ENCODE measurements at places on chromosomes 16 and 17.

DNA sequence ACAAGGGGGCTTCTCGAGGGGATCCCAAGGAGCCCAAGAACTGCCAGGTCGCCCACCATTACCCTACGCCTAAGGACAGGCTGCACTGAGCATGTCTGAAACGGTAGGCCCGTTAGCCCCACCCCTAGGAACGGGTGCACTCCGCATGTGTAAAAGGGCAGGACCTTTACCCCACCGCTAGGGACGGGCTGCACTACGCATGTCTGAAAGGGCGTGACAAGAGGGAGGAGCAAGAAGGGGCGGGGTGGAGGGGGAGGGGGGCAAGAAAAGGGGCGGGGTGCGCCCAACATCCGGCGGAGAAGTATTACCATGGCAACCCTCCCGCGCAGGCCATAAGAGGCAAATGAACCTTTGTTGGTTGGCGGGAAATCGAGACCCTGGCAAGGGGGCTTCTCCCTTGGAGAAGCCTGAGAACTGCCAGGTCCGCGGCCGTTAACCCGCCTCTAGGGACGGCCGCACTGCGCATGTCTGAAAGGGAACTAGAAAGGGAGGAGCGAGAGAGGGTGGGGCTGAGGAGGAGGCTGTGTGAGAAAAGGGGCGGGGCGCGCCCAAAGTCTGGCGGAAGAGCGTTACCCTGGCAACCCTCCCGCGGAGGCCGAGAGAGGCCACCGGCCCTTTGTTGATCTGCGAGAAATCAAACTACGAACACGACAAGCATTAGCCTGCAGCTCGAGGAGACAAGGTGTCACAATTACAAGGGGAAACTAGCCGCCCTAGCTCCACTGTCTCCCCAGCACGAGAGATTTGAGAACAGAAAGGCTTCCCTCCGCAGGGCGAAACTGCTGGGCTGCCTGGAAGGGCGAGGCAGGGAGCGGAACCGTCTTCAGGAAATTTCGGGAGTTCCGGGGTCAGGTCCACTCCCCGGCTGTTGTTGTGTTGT is 2046.8 kb downstream of the TP53TG3F start:
- DNase-seq: no peak

DNA sequence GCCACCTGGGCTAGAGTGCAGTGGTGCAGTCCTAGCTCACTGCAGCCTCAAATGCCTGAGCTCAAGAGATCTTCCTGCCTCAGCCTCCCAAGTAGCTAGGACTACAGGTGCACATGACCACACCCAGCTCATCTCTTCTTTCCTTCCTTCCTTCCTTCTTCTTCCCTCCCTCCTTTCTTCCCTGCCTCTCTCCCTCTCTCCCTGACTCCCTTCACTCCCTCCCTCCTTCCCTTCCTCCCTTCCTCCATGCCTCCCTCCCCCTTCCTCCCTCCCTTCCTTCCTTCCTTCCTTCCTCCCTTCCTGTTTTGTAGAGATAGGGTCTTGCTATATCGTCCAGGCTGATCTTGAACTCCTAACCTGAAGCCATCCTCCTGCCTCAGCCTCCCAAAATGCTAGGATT is 23.5 kb upstream of the USP36 start:
- DNase-seq: no peak

GRCh38 chr17:33050611-33051140 is 59.0 kb downstream of the SPACA3 start:
- no peak for DNase-seq

DNA sequence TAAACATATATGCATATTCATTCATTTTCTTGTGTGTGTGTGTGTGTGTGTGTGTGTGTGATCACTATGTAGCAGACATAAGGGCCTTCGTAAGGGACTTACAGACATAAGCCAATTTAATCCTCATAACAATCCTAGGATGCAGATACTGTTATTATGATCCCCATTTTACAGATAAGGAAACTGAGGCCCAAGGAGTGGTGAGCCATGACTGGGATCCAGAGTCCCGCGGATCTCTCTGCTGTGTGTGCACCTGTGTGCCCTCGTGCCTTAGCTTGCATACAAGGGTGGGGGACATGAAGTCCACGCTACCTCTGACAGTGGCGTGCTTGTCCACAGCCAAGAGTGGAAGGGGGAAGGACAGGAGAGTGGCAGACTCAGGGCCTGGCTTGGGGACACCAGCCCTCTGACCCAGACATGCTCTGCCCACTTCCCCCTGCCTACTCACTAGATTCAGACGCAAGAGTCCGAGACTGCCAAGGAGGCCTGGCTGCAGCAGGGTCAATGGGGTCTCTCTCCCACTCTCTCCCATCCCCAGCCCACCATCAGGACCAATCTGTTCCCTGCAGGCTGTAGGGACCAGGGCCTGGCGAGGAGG is 9.8 kb upstream of the SMTNL2 start:
- DNase-seq: no peak

- no peak for DNase-seq
These were observed 96.8 kb downstream of the PGS1 start for GRCh38 chr17:78475211-78475610.

DNA sequence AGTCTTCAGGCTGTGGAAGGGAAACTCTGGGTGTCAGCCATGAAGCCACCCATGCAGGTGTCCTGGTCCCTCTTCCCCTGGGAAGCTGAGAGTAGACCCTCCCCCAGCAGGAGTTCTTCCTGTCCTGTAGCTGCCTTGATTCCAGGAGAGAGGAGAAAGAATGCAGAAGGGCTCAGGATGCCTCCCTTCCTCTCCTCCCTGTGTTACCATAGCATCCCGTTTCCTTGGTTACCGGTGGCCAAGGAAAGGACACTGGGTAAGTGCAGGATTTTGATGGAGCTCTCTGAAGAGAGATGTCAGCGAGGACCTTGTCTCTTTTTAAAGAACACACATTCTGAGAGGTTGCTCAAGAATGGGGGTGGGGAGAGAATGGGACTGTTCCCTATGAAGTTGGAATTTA is 304.1 kb upstream of the N4BP1 start:
- DNase-seq: no peak

DNA sequence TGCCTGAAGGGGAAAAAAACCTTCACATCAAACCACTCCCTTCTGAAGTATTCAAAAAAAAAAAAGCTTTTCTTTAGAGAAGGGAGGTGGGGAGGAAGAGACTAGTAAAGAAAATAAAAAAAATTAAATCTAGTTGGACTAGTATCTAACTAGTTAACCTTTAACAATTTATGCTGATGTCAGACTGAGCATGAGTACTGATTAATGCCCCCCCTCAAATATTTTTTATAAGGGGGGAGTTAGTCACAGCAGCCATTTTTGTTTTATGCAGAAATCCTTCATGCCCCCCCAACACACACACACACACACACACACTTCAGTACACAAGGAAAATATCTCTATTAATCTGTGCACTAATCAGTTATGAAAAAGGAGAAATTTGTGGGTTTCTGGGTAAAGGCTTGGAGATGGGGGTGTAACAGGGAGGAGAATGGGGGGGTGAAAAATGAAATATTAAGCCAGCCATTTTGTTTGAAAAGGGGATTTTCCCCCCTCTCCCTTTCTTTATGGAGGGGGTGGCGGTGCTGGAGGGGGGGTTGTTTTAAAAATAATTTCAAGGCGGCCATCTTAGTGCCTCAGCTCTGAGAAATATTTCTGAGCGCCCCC is 4.7 kb upstream of the CHD3 start:
- DNase-seq: no peak

DNA sequence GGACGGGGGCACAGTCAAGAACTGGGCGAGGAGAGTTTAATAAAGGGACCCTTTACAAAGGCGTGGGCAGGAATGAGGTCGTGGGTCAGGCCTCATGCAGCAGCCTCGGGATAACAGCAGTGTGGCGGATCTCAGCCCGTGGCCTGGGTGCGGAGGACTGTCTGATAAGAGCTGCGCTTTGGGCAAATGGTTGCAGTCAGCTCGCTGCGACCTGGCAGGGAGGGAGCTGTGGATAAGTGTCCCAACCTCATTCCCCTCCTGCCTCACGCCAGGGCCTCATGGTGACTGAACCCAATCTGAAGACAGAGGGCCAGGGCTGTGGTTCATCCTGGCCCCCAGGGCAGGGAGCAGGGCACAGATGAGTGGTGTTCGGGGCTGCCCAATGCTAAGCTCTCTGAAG is 13.6 kb downstream of the SMTNL2 start:
- no peak for DNase-seq

DNA sequence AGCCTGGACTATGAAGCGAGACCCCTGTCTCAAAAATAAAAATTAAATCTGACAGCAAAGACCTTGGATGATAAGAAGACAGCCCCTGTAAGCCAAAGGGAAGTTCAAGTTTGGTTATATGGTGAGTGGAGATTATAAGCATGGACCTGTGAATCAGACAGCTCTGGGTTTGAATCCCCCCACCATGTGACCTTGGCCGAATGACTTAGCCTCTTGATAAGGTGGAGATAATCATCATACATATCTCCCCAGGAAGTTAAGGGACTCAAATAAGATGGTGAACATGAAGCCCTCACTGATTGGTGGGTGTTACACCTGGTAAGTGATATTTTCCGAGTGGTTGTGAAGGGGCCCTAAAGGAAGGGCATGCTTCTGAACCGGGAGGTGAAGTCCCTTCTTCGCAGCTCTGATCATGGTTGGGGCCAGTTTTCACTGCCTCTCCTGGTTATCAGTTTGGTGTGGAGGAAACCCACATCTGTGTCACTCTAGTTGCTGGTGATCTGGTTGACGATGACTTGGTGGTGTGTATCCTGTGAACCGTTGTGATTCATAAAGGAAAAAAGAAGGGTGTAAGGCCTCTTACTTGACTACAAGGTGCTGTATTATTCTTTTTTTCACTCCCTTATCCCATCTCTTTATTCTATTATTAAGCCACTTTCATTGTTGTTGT is 61.7 kb upstream of the CLEC18A start:
- no peak for DNase-seq

- DNase-seq: no peak
These were observed 2382.2 kb downstream of the TP53TG3F start for GRCh38 chr16:35841632-35842031.

DNA sequence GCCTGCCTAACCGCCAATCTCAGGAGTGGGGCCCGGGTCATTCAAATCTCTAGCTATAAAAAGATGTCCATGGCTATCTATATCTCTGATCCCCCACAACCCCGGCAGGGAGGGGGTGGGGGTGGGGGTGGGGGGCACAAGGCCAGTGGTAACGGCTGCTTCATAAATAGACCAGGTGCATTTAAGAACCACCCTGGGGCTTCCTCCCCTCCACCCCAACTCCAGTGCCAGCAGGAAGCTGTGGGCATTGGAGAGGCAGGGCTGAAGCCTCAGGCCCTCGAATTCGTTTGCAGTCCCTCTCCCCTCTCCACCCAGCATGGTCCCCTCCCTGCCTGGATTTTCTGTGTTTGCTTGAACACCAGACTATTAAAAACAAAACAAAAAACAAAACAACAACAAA is 56.0 kb downstream of the RAP1GAP2 start:
- DNase-seq: no peak

GRCh38 chr17:4090898-4091297 is 51.9 kb downstream of the ZZEF1 start:
- DNase-seq: no peak

- no peak for DNase-seq
These were observed 15.3 kb downstream of the NLK start for GRCh38 chr17:28057731-28058246.

DNA sequence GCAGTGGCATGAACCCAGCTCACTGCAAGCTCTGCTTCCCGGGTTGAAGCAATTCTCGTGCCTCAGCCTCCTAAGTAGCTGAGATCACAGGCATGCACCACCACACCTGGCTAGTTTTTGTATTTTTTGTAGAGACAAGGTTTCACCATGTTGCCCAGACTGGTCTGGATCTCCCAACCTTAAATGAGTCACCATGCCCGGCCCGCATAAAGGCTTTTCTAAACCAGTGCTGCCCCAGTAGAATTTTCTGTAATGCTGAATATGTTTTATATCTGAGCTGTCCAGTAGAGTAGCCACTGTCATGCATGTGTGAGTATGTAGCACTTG is 36.9 kb upstream of the WSB1 start:
- no peak for DNase-seq

GRCh38 chr16:85334718-85335583 is 222.7 kb upstream of the CIBAR2 start:
- no peak for DNase-seq

DNA sequence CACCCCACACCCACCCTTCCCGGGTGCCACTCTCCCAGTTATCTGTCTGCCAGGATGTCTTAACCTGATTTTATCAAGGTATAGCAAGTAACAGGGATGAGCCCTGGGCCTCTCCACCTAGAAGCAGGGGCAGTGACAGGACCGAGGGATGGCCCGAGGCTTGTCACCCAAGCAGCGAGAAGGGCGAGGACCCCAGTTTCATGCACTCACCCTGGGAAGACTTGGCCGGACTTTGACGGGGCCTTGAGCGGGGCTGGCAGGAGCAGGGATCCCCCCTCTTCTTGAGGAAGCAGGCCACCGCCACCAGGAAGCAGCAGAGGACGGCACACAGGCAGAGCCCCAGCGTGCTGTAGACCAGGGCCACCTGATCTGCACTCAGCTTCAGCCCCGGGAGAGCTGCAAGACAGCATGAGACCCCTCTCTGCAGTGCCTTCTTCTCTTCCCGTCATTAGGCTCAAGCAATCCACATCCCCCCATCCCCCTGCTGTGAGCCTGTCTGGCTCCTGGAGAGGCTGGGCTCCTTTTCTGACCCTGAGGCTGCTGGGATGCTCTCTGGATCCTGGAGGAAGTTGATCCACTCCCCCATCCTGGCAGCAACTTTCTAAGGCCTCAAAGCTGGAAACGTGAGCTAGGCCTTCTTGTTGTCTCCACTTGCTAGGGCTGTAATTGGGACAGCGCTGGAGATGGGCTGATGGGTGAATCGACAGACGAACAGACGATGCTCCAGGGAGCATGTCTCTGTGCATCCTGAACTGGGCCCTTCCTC is 31.6 kb downstream of the TNFRSF13B start:
- DNase-seq: no peak

DNA sequence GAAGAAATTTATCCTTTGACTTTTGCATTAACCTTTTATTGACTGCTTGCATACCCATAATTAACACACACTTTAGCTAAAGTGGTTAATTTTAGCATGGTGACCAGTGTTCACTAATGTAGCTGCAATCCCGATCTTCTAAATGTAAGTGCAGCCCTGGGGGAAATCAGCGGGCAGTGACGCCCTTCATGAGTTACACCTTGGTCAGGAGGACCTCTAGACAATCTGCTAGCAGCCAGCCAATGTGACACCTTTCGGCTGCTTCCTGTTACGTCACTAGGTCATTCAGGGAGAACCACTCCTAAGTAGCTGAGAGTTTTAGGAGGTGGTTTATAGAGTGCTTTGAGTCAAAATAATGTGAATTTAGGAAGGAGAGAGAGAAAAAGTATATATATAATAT is 180.5 kb downstream of the IRX3 start:
- no peak for DNase-seq

- DNase-seq: no peak
These were observed 1.4 kb upstream of the ECI1 start for GRCh38 chr16:2252806-2253148.

DNA sequence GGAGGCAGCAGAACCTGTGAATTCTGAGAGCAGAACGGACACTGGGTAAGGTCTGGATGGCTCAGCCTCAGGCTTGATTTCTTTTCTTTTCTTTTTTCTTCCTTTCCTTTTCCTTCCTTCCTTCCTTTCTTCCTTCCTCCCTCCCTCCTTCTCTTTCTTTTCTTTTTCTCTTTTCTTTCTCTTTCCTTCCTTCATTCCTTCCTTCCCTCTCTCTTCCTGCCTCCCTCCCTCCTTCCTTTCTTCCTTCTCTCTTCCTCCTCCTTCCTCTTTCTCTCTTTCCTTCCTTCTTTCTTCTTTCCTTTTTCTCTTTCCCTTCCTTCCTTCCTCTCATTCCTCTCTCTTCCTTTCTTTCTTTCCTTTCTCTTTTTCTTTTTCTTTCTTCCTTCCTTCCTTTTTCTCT is 38.0 kb downstream of the OR3A1 start:
- no peak for DNase-seq

GRCh38 chr17:6394055-6394606 is 40.8 kb downstream of the AIPL1 start:
- no peak for DNase-seq
